ENCODE measurements at places on chromosomes 2 and 18.

DNA sequence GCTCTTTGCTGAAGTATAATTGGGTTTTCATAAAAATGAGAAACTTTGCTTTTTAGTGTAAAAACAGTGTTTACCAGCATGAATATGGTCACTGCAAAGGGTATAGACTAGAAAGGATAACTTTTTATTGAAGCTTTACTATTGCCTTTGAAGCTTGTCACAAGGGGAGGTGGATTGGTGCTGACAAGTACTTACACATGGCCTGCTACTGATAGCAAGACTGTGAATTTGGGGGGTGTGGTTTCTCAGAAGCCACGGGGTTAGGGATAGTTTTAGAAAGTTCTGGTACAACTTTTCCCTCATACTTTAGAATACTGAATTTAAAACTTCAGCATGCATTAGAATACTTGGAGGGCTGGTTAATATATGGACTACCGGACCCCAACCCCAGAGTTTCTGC is 294.1 kb downstream of the SOCS6 start:
- no peak for DNase-seq

GRCh38 chr2:176268976-176269318 is 295 bp upstream of the MTX2 start:
- no peak for DNase-seq

DNA sequence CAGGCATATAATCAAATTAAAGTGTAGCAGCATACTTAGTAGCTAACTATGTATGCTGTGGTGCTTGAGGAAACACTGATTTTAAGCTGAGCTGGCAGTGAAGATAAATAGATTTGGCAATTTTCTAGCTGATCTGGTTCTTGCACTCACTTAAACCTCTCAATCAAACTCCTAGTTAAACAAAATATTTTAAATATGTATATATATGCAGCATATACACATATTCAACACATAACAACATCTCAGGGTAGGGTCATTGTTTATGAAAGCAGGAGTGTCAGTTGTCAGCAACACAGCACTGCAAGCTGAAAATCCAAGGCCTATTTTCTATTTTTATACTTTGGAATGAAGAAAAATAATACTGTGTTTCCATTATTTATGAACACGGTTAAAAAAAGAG is 10.4 kb upstream of the FSHR start:
- no peak for DNase-seq

GRCh38 chr18:25111377-25112288 is 240.3 kb downstream of the ZNF521 start:
- DNase-seq, result no peak

GRCh38 chr2:163659224-163659623 is 76.6 kb downstream of the FIGN start:
- DNase-seq, result no peak

GRCh38 chr2:71156573-71156972 is 26.1 kb downstream of the MPHOSPH10 start:
- no peak for DNase-seq

DNA sequence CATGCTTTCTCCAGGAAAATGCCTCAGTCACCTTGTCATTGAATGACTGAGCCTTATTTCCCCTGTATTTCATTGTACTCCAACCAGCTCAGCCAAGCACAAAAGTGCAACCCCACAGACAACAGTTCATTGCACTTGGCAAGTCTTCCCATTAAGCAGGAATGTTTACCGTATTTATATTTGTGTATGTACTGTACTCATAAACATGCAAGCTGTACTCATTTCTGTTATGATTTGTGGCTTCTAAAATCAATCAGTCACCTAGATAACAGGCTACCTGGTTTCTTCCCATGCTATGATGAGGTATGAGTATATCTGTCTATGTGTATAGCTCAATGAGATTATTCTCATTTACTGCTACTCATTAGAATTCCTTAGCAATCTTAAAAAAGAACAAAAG is 505.5 kb upstream of the FAM98A start:
- DNase-seq, result no peak

GRCh38 chr2:18404708-18405107 is 155.7 kb downstream of the RDH14 start:
- no peak for DNase-seq
